ENCODE measurements at places on chromosomes 13 and 19.
A peak's percentile ranks its signal among the peaks of the same experiment; 100 is the strongest.

GRCh38 chr19:8831373-8831772, 731 bp downstream of the ZNF558 start:
- no peak for DNase-seq

DNA sequence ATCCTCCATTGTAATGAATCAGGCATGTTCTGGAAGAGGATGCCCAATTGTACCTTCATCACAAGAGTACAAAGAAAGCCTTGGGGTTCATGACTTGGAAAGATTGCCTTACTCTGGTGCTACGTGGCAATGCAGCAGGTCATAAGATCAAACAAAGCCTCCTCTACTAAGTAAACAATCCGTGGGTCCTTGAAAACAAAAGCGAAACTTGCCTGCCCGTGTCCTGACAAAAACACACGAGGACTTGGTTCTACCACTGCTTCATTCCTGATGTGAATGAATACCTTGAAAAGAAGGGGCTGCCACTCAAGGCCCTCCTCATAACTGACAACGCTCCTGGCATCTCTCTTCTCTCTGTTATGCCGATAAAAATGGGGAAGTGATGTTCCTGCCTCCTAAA, 18.9 kb downstream of the ZNF563 start:
- no peak for DNase-seq

DNA sequence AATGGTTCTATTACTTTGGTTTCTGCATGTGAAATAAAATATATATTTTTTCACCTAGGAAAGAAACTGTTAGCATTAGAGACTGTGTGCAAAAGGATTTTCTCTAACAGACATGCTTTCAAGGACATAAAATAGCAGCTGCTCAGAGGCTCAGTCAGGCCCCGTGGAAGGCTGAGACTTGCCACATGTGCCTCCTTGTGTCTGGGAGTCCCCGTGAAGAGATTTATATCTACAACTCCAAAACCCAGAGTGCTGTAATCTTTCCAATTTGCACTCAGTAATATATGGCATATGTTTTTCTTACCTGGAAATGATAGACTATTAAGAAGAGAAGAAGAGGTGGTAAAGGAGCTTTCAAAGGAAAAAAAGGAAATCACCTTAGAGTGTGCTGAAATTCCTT, 371.6 kb upstream of the OBI1 start:
- DNase-seq, result no peak

- DNase-seq, result no peak
Measured at GRCh38 chr13:42272804-42273175, 838 bp downstream of the AKAP11 start.

DNA sequence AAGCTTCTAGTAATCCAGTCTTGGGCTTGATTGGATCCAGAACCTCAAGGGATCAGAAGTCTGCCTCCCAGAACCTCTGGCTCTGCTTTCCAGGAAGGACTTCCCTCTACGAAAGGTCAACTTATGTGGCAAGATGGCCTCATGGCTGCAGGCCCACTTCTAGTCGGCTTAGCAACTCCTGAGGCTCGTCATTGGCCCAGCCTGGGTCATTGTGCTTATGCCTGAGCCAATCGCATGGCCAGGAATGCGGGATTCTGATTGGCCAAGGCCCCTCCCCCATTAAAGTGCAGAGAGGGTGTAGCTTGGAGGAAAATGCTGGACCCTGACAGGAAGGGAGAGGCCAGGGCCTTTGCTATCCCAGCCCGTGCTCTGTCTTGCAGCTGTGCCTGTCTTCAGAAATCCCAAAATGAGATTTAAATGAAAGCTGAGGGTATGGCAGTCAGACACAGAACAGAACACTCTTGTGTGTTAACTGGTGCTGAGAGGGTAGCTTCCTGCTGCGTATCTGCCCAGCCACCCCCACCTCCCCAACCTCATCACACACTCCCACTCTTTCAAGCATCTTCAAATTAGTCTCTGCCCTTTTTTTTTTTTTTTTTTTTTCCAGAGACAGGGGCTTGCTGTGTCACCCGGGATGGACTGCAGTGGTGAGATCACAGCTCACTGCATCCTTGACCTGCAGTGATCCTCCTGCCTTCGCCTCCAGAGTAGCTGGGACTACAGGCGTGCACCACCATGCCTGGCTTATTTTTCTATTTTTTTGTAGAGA, 5.5 kb upstream of the CCNE1 start:
- no peak for DNase-seq

DNA sequence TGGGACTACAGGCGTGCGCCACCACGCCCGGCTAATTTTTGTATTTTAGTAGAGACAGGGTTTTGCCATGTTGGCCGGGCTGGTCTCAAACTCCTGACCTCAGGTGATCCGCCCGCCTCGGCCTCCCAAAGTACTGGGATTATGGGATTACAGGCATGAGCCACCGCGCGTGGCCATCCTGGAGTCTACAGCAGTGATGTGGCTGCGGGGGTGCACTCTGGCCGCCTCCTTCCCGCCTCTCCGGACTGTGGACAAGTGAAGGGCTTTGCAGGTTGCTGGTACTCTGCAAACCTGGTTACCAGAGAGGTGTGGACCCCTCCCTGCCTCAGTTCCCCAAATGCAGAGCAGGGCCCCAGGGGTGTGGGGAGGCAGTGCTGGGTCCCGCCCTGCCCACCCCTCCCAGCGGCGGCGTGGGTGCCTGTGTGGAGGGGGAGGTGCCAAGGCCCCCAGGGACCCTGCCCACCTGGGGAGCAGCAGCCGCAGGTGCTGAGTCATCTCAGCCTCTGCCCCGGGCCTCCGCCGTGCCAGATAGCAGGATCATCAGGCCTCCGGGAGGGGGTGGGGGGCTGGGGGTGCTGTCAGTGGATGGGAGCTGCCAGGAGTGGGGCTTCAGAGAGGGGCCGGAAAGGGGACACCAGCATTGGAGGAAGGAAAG, 23.1 kb downstream of the ARID3A start:
- DNase-seq, result no peak

GRCh38 chr19:46608178-46608577, 7.0 kb downstream of the CALM3 start:
- DNase-seq, result no peak

GRCh38 chr13:69319656-69320055, 788.0 kb upstream of the ATXN8OS start:
- DNase-seq, result no peak

DNA sequence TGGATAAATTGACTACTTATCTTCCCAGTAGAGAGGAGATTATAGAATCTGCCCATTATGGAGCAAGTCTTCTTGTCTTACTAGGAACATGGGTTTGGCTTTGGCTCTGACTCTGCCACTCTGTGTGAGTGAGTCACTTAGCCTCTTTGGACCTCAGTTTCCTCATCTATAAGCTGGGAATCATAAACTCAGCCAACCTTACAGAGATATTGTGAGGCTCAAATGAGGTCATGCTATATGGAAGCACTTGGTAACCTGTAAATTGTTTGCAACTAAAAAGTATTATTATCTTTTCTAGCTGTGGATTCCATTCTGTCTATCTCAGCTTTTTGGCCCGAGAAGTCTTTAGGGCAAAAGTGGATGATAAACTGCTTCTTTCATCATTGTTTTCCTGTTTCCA, 186.8 kb upstream of the TSC22D1 start:
- DNase-seq, result no peak

GRCh38 chr13:112207129-112207528, 140.2 kb downstream of the SOX1 start:
- DNase-seq, result no peak

DNA sequence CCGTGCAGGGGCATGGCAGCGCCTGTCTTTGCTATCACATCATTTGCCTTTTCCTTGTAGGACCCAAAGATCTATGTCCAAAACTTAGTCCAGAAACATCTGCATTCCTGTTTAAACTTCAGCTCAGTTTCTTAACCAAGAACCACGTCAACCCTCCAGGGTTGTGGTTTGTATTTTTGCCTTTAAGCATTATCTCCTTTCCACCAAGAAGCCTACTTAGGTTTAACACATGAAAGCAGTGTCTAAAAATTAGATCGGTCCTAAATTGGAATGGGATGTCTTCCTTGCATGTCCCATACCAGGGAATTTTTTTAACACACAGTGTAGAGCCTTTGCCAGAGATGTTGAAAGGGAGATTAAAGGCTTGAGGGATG, 38.8 kb downstream of the DHRS12 start:
- DNase-seq, result no peak

- DNase-seq, result no peak
Measured at GRCh38 chr13:111517641-111518010, 197.2 kb downstream of the TEX29 start.

GRCh38 chr13:44322928-44323327, 50.7 kb upstream of the SERP2 start:
- DNase-seq, result no peak

DNA sequence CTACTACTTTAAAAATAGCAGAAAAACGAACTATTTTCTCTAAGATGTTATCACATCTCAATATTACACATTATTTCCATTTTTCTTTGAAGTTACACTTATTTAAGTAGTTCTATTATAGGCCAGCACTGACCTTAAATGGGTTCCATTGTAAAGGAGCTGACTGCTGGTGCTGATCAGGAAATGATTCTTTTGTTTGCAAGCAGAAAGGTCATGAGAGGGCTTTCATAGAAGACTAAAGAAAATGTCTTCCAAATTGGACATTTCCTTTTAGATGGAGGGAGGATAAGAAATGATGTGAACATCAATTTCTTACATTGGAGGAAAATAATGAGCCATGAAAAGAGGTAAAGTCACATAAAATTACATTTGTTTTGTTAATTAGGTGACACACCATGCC, 96.2 kb downstream of the SUCLA2 start:
- DNase-seq, result no peak

DNA sequence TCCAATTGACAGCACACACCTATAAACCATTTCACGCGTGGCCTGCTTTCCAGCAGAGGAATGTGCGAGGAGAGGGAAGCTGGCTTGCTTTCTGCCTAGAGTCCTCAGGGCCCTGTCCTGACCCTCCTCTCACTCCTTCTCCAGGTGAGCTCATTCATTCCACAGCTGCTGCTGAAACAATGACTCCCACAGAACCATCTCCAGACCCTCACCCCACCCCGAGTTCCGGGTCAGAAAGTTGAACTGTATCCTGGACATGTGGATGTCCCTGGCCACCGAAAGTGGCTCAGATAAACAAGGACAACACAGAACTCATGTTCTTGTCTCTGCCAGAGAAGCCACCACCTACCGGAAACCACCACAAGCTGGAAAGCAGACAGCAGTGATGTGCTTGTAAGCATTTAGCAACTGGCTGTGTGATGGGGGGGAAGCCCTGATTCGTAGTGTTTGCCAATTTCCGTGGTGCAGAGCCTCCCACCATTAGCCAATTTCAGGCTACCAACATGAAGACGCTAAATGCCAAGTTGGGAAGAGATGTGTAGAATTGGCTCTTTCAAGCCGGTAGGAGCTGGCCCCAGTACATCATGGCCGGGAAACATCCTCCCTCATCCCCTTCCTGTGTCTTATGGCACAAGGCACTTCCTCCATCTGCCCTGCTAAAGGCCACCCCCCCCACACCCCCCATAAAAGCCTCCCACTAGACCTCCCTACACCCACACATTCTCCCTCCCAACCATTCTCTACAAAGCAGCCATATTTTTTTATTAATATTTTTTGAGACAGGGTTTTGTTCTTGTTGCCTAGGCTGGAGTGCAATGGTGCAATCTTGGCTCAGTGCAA, 5.0 kb downstream of the SYCE2 start:
- DNase-seq, result no peak

- DNase-seq, result peak; percentile 9
Measured at GRCh38 chr19:51127755-51128154, 3.0 kb downstream of the SIGLEC9 start.

GRCh38 chr13:110479215-110479545, 82.3 kb downstream of the RAB20 start:
- no peak for DNase-seq

GRCh38 chr19:53907690-53908089, 1.4 kb upstream of the CACNG7 start:
- no peak for DNase-seq

- no peak for DNase-seq
Measured at GRCh38 chr13:46327246-46327645, 59.8 kb downstream of the RUBCNL start.

DNA sequence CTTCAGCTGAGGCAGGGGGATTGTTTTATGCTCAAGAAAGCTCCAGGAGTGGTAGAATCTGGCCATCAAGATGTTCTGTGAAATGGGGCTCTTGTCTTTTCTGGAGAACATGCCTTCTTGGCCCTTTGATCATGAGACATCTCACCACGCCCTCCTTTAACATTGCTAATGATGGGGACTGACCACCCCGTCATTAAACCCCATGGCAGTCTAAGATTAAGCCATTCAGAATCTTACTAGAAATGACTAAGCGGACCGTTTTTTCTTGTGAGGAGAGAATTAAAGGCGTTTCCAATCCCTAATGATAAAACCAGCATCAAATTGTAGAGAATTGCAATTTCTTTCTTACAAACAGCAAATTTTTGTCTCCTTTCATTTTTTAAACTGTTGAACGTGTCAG, 89.4 kb downstream of the COL4A2 start:
- DNase-seq, result no peak

- no peak for DNase-seq
Measured at GRCh38 chr13:45206340-45206739, 5.5 kb upstream of the KCTD4 start.

DNA sequence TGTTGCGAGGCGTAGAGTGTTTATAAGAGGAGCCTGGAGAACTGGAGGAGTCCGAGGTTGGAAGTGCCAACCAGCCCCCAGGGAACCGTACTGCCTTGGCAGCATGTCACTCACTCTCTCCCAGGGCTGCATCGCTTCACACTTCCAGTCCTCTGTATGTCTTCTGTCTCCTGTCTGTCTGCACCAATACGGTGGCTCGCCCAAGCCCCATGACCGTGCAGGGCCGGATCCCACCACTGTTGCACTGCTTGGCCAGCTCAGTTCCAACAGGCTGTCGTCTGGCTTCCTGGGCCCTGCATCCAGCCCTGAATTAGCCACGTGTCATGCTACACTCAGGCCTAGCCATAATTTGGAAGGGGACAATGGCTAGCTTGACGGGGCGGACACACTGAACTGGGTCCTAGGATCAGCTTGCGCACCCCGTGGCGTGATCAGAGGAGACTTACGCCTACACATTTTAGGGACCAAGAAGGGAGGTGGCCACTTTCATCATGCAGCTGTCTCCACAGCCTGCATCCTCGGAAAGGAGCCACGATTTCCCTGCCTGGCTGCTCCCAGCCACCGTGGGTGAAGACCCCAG, 147.1 kb downstream of the URI1 start:
- DNase-seq, result no peak

GRCh38 chr13:25802579-25802978, 249.2 kb downstream of the SHISA2 start:
- DNase-seq, result no peak

DNA sequence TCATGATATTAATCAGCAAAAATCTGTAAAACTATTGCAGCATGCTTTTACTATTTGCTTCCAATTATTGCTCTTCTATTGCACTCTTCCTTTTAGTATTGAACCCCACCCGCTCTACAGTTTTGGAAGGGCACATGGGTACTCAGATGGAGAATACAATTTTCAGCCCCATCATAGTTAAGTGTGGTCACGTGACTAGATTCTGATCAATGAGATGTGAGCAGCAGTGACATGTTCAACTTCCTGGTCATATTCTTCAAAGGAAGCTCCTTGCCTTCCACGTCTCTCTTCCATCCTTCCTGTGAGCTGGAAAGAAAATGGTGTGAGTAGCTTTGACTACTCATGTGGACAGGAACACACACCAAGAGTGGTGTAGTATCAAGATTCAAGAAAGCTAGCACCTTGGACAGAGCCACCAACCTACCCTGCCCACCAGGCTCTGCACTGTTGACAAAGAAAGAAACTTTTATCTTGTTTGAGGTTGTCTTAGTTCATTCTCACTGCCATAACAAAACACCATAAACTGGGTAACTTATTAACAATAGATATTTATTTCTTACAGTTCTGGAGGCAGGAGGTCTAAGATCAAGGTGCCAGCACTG, 3.8 kb upstream of the FGF14 start:
- no peak for DNase-seq

- DNase-seq, result no peak
Measured at GRCh38 chr19:29131456-29131855, 81.5 kb downstream of the UQCRFS1 start.

- DNase-seq, result no peak
Measured at GRCh38 chr19:5784581-5785147, at the start of gene PRR22. PRR22 (minus strand) TSS chr19:5784746; CDS start chr19:5784660, 86 bp downstream.

Measured in midbrain (tissue), 1 donor.